GF-D8 (cell line): ENCODE measurements at places on chromosomes 2 and 18.

- DNase-seq, result no peak
These were observed 132.8 kb upstream of the NCK2 start for GRCh38 chr2:105611811-105612424.

- DNase-seq, result no peak
These were observed 1.0 kb downstream of the AGAP1 start for GRCh38 chr2:235494716-235495372.

- no peak for DNase-seq
These were observed 12.0 kb upstream of the SATB2 start for GRCh38 chr2:199469514-199470360.

DNA sequence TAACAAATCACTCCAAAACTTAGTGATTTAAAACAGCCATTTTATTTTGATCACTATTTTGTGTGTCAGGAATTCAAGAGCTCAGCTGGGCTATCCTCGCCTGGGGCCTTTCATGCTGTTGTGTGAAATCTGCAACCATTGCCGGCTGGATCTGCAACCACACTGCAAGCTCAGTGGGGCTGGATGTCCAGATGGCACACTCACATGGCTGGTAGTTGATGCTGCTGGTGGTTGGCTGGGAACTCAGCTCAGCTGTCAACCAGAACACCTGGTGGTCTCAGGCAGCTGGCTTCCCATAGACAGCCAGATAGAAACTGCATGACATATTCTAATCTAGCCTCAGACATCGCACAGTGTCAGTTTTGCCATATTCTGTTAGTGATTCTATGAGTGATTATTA lies 30.6 kb upstream of the AP1S3 start:
- DNase-seq, result no peak
